ENCODE measurements at places on chromosomes 11 and 22.

DNA sequence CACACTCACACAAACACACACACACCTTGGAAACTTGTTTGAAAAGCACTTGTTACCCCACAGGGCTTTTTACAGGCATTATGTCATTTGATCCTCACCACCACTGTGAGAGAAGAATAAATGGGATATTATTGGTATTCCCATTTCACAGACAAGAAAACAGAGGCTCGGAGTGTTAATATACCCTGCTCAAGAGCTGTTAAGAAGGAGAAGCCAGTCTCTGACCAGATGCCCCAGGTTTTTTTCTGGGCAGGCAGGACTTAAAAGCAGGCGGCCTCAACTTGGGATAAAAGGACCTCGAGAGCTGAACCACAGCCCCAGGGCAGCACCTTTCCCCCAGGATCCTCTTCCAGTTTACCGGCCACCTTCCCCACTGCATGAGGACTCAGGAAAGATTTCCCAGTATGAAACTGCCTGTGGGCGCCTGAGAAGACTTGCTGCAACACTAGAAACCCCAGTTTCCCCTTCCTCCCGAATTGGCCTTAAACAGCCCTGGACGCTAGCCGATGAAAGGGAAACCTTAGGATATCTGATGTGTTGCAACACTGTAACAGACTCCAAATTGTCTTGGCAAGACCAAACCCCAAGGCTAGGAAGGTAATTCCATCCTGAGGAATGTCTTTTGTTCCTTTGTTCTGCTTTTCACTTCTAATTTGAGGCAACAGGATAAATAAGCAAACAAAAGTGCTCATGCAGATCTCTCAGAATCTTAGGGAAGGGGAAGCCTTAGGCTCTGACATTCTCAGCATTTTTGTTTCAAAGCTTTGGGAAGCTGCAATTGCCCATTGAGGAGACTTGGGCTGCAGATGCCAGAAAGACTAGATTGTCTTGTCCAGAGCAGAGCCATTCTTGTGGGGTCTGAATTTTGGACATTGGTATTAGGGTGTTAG lies 173.5 kb downstream of the TRIM29 start:
- DNase-seq, result no peak

DNA sequence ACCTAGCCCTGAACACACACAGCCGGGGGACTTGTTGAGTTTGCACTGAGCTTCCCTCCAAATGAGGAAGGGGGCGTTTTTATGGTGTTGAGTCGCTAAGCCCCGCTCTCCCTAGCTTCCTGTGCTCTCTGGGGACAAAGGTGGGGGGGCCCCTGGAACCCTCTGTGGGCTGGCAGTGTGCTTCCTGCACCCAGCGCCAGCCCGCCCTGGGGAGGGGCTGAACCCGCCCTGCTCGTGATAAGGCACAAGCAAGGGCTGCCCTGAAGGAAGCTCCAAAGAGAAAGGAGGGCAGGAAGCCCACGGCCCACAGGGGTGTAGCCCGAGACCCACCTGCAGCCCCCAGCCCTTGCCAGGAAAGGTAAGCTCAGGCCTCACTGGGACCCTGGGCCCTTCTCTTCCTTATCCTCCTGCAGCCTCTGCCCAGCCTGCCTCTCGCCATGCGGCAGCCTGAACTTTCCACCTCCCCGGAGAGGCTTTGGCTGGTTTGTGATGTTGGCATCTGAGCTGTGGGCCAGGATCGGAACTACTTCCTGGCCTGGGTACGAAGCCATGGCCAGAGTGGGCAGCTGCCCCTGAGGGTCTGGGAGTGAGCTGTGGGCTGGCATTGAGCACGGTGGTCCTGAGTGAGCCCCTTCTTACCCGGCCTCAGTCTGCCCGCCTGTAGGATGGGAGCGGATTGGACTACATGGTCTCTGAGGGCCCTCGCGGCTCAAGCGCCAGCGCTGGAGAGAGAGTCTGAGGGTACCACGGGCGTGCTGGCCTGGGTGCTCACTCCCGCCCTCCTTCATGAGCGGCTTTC lies at the start of gene FERMT3:
FERMT3 (plus strand) TSS at position 265 of the 799 bp plus-strand sequence. CDS start 644 bp downstream, outside the sequence.
- DNase-seq, result no peak

GRCh38 chr11:80007616-80008015 lies 566.8 kb upstream of the TENM4 start:
- DNase-seq, result no peak

GRCh38 chr22:24759765-24760164 lies 14.8 kb downstream of the PIWIL3 start:
- no peak for DNase-seq

GRCh38 chr11:45847911-45848316 lies 639 bp downstream of the CRY2 start:
- peak; percentile 61 for DNase-seq

GRCh38 chr11:76770642-76771445 lies 12.3 kb upstream of the TSKU start:
- DNase-seq, result no peak

DNA sequence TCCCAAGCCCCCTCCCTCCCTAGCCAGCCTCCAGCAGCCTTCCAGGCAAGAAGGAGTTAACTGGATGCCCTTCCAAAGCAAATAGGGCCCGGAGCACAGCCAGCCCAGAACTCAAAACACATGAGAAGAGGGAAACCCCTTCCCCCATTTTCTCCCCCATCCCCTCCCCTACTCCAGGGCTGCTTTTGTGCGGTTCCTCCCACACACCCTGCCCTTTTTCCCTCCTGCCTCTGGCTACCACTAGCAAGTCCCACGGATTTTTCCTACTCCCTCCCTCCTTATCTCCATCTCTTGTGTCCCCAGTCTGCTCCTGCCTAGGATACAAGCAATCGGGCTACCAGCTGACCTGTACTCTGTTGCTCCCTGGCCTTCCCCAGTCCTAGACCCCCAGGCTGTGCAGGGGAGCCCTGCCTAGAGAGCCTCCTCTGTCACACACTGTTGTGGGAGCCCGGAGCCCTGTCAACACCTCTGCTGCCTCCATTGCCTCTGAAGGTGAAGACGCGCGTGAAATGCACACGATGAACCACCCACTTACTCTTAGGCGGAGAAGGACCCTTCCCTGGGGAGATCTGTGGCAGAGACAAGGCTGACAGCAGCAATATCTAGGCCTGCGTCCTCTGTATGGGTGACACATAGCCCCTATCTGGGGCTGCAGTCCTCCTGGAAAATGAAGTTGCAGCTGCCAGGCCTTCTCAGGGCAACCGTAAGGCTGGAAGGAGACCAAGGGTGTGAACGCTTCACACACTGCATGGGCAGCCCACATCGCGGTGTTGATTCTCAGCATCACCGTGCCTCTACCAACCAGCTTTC lies 282.8 kb downstream of the MN1 start:
- no peak for DNase-seq

DNA sequence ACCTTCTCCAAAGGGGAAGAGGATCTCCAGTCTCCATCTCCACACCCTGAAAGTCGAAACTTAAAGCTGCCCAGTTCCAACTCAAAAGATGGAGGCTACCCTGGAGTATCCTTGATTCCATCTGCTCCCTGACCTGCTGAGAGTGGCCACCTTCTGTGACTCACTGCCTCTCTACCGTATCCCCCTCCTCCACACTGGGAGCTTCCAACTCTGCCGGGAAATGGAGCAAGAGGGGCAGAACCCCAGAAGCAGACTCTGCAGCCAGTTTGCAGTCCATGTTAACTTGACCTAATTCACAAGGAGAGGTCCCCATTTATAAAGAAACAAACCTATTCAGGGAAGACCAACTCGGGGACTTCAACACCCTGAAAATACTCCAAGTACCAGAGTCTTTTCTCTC lies 22.0 kb upstream of the IRAG1 start:
- no peak for DNase-seq

GRCh38 chr22:27851974-27852746 lies 50.6 kb upstream of the MN1 start:
- no peak for DNase-seq

DNA sequence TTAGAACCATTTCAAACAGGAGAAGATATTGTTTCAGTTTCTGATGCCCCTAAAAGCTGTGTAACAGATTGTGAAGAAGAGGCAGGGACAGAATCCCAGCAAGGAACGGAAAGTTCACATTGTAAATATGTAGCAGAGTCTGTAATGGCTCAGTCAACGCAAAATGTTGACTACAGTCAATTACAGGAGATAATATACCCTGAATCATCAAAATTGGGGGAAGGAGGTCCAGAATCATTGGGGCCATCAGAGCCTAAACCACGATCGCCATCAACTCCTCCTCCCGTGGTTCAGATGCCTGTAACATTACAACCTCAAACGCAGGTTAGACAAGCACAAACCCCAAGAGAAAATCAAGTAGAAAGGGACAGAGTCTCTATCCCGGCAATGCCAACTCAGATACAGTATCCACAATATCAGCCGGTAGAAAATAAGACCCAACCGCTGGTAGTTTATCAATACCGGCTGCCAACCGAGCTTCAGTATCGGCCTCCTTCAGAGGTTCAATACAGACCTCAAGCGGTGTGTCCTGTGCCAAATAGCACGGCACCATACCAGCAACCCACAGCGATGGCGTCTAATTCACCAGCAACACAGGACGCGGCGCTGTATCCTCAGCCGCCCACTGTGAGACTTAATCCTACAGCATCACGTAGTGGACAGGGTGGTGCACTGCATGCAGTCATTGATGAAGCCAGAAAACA lies 40.8 kb downstream of the IGLL1 start:
- DNase-seq, result peak; percentile 81

GRCh38 chr11:117443266-117444186 lies 115.9 kb downstream of the CEP164 start:
- DNase-seq, result peak; percentile 72

DNA sequence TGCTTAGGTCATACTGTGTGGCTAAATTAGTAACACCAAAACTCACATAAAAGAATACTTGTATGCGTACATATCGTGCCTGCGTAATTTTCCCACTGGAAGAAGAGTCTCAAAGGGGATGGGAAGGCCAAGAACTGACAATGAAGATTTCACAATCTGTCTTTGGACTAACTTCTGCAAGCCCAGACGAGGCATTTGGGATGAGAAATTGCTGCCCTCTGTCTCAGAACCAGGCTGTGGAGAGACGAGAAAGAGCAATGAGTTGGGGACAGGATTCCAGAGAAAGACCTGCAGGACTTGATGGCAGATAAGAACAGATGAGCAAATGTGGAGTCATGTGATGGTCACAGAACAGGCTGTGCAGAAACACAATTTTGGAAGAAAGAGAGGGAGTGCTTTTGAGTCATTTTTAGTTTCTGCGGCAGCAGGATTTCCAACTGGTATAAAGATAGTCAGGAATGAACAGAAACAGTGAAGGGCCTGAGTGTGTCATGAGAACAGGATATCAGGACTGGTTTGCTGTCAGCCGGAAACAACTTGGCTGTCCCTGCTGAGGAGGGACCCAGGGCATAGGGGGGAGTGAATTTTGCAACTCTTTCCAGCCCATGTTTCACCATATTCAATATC lies 82.7 kb upstream of the CTSC start:
- no peak for DNase-seq
